ENCODE measurements at places on chromosomes 5 and 9.
A peak's percentile ranks its signal among the peaks of the same experiment; 100 is the strongest.

DNA sequence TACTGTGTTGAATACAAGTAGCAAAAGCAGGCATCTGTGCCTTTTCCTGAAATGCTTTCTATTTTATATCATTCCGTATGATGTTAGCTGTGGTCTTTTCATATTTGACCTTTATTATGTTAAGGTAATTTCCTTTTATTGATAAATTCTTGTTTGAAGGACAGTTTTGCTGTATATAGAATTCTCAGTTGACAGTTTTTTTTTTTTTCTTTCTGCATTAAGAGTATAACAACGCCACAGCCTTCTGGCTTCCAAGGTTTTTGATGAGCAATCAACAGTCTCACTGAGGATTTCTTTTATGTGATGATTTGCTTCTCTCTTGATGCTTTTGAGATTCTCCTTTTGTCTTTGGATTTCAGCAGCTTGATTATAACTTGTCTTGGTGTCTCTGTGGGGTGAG lies 23.6 kb downstream of the ZNF483 start:
- DNase-seq = no peak

GRCh38 chr9:117462861-117463260 lies 48.0 kb upstream of the ASTN2 start:
- no peak for DNase-seq

DNA sequence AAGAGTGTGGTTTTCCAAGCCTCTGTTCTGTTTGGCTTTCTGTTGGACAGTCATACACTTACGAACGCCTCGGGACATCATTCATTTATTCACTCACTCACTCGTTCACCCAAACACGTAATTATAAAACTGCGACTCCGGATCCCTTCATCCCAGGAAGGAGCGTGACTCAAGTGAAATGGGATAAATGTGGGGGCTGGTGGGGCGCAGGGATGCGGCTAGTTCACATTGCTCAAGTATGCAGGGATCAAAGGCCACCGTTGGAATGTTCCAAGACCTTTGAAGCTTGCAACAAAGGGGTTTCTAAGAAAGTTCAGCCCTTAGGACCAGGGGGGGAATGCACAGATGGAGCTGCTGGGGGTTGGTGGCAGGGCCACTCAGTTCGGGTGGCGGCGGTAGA lies 64.2 kb downstream of the CFAP77 start:
- DNase-seq = no peak

DNA sequence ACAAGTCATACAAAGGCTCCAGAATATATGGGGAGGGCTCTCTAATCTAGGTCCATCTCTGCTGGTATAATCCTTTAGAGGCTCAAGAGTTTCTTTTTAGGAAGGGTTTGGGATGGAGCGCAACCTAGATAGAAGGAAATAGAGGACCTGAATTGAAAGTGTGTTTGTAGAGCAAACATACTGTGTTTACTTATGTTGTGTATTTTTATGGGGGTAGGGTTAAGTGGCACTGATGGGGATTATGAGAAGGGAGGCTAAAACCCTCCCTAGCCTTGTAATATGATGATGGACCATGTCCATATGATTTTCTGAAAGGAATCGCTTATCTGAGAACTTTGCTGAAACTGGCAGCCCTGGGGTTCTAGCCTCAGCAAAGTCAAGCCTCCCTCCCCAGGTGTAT lies 4.4 kb upstream of the ELL2 start:
- no peak for DNase-seq

GRCh38 chr9:121868626-121869025 lies 217.2 kb downstream of the DAB2IP start:
- no peak for DNase-seq

DNA sequence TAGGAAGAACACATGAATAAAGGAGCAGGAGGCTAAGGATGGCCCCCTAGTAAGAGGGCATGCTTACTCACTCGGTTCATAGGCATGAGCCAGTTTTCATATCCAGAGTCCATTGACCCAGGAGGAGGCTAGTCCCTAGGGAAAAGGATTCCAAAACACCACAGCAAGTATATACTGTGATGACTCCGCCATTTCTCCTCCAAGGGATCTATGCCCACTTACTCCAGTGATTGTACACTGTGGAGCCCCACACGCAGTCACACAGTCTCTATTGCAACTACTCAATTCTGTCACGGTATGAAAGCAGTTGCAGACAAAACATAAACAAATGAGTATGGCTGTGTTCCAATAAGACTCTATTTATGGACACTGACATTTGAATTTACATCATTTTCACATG lies 117.7 kb upstream of the ALDH1B1 start:
- DNase-seq = no peak

- DNase-seq = no peak
Observed at GRCh38 chr5:59236986-59237385, 654.1 kb downstream of the RAB3C start.

DNA sequence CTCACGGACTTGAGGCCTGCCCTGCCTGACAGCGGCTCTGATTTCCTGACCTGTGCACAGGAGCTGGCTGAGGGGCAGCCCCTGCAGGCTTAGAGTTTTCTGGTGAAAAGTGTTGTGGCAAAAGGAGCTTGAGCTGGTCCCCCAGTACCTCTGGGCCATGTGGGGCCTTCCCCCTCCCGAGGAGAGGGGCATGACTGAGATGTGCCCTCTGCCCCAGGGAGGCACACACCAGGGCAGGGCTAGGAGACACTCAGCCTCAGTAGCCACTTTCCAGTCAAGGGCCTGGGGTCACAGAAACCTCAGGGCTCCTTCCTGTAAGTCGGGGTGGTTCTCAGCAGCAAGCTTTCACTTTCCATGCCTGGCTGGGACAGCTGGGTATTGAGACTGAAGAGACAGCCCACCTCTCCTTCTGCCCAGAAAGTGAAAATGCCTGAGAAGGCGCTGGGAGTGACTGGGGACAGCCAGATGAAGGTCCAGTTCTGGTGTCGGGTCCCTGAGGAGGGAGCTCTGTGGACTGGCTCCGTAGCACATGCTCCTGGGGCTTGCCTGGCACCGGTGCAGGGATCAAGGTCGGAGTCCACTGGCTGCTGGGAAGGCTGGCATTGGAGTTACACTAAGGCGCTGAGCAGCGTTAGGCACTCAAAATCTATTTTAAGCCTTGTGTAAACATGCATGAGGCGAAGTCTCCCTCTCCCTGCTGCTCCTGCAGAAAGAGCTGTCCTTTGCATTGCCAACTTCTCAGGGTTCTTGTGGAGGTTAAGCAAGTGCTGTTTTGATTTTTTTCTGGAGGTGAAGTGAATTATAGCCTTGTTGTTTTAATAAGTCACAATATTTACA lies 394.9 kb downstream of the GADD45G start:
- peak; percentile 71 for DNase-seq

GRCh38 chr9:132638240-132638639 lies 31.5 kb downstream of the DDX31 start:
- DNase-seq = no peak

GRCh38 chr9:124292696-124293593 lies 35.2 kb downstream of the NEK6 start:
- no peak for DNase-seq

DNA sequence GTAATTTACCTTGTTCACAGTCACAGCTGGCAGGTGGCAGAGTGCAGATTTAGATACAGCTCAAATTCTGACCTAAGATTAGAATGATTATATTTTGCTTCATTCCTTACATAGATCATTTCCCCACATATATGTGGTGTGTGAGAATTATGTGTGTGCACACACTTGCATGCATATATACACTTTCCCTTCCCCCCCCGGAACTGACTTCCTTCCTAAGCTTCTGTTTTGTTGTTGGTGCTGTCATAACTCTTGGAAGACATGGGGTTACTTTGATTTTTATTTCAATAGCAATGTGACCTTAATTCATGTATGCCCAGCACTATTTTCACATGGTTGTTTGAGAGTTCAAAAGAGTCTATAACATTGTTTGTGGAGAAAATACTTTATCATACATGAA lies 112.8 kb downstream of the CMYA5 start:
- no peak for DNase-seq

GRCh38 chr9:130362691-130363090 lies 82.1 kb upstream of the ASS1 start:
- no peak for DNase-seq

DNA sequence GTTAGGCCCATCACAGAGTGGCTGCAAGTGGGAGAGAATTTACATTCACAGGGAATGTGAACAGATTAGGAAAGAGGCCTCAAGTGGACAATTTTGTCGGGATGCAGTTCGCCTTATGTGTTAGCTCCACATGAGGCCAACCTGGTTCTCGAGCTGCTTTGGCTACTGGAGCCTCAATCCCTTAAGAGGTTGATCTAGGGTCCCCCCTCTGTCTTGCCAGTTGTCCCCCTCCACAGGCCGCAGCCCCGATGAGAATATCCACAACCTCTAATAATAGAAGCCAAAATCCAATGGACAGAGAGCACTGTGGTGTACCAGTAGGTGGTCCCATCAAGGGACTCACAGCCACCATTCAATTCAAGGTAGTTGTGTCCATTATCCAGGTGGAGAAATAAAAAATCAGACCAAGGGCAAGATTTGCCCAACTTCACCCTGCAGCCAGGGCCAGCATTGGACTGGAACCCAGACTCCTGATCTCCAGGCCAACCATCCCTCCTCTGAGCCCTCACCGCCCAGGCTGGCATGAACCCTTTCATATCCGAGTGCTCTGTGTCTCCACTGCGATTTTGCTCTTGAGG lies 1.7 kb upstream of the COL15A1 start:
- no peak for DNase-seq

DNA sequence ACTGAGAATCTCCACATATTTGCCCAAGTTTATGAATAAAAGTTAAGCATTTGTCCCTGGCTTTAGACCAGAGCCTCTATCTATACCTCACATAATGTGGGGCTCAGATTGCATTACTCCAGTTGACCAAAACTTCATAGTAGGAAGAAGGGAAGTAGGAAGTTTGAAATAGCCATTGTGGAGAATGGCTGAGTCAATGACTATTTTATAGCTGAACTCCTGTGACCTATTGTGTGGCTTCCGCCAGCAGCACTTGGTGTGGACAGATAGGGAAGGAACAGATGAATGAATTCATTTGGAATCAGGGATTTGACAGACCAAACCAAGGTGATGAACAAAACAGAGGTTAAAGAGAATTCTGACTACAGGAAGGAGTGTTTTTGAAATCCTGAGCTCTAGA lies 92.9 kb upstream of the LPAR1 start:
- no peak for DNase-seq

DNA sequence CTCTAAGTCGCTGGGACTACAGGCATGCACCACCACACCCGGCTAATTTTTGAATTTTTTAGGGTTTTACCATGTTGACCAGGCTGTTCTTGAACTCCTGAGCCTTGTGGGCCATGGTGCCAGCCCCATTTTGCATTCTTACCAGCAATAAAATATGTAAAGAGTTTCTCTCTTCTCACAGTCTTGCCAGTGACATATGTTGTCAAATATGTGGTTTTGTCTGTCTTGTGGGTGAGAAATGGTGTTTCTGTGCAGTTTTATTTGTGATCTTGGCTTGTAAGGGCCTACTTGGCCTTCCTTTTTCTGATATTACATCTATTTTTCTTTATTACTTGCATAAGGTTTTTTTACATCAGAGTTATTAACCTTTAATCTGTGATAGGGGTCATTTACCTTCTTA lies 47.1 kb downstream of the SPIN1 start:
- no peak for DNase-seq

GRCh38 chr5:106481374-106481773 lies 1189.4 kb downstream of the EFNA5 start:
- no peak for DNase-seq

DNA sequence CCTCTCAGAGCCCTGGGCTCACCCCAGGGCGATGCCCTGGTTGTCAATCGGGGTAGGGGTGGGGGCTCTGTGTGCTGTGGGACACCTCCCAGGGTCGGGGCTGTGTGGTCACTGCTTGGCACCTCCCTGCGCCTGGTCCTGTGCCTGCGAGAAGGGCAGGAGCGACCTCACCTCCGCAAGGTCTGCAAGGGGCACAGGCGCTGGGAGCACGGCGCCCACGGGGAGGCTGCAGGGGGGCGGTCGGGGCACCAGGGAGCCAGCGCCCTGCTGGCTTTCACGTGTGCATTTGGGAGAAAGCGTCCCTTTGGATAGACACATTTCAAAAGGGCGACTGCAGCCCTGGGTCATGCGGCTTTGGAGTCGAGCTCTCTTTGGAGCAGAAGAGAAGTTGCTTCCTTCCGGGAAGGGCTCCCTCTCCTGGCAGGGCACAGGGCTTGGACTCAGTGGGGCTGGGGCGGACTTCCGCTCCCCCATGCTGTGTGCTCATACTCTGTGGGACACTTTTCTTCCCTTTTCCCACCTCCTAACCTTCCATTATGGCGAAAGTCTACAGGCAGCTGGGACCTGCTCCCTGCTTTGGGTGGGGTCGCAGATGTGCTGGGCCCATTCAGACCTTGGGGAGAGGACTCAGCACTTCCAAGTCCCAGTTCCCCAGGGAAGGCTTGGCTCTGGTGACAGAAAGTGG lies 52.9 kb upstream of the SLC28A3 start:
- DNase-seq = no peak

- no peak for DNase-seq
Observed at GRCh38 chr5:138542180-138542955, 668 bp downstream of the ETF1 start.

DNA sequence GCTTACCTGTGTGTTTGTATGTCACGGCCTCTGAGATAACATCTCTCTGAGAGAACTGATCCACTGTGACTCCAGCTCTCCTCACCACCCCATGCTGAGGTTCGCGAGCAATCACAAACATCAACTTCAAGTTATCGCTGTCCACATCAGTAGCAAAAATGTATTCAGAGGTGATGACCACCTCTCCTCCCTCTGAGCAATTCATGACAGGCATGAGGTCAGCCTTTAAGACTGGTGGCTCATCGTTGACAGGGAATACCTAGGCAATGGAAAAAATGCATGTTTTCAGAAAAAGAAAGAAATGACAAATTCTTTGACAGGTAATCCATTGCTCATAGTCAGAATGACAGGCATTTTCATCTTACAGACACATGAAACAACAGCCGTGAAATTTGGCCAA lies 90.3 kb upstream of the CER1 start:
- DNase-seq = no peak

GRCh38 chr9:78490231-78490630 lies 193.3 kb downstream of the PSAT1 start:
- DNase-seq = no peak

GRCh38 chr5:114055318-114056184 lies 306.3 kb upstream of the KCNN2 start:
- DNase-seq = peak; percentile 62

- no peak for DNase-seq
Observed at GRCh38 chr9:130989891-130990290, 19.1 kb upstream of the LAMC3 start.

GRCh38 chr9:23044549-23044948 lies 597.9 kb downstream of the DMRTA1 start:
- no peak for DNase-seq

GRCh38 chr5:73444499-73445438 lies 3.8 kb downstream of the FOXD1 start:
- no peak for DNase-seq

GRCh38 chr9:107569174-107569573 lies 79.6 kb upstream of the KLF4 start:
- no peak for DNase-seq

- DNase-seq = peak; percentile 77
Observed at GRCh38 chr9:93116072-93116961, 17.7 kb downstream of the NINJ1 start.
